ENCODE measurements at places on chromosomes 4 and X.

GRCh38 chr4:150115851-150116250 lies 37.6 kb downstream of the DCLK2 start:
- DNase-seq, result no peak

DNA sequence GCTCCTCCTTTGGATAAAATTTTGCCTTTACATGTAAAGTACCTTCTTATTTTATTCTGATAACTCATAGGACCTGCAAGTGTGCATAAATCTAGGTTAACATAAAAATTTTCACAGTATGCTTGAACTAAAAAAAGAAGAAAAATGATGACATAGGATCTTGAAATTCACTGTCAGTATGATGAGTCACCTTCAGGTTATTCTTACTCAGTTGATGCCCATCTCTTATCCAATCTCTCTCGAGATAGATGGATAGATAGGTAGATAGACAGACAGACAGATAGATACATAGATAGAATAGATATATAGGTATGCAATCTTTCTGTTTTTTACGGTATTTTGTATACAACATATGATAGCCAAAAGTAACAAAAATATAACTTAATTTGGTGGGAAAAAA lies 485.5 kb downstream of the NAF1 start:
- no peak for DNase-seq

GRCh38 chr4:26238426-26238777 lies 82.4 kb upstream of the RBPJ start:
- DNase-seq, result no peak

GRCh38 chrX:15675490-15675921 lies 10.9 kb upstream of the CLTRN start:
- peak; percentile 68 for DNase-seq

DNA sequence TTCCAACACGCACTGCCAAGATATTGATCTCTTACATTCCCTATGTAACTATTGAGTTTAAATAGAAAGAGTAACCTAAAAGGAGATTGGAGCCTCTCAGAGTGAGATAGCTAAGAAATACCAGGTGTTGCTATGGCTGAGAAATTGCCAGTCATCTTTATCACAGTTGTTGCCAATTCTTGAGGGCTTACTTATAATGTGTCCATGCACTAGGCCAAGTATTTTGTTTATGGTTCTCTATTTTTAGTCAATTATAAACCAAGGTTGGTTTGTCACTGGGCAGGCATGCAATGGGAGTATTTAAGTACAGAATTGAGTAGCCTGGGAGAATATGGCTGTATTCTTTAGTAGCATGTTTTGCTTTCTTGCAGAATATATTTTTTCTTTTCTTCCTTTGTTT lies 201.6 kb downstream of the TEX13A start:
- DNase-seq, result no peak

GRCh38 chrX:1026263-1027015 lies 186.0 kb downstream of the CRLF2 start:
- DNase-seq, result no peak

DNA sequence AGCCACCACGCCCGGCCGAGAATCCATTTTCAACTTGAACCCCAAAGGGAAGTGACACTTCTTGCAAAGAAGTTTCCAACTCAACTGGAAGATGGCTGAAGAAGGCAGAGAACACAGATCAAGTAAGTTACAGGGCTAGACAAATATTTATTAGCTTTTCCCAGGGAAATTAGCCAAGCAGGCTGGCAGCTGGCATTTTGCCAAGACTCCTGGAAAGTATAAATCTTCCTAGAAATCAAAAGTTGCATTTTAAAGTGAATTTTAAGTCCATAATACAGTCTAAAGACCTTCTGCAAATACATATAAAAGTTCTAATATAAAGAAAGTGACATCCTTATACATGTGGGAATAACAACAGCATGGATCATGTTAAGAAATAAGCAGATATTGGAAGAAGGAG lies 3.4 kb upstream of the MRPL1 start:
- DNase-seq, result no peak

GRCh38 chr4:39341075-39341725 lies 25.0 kb downstream of the RFC1 start:
- DNase-seq, result no peak

DNA sequence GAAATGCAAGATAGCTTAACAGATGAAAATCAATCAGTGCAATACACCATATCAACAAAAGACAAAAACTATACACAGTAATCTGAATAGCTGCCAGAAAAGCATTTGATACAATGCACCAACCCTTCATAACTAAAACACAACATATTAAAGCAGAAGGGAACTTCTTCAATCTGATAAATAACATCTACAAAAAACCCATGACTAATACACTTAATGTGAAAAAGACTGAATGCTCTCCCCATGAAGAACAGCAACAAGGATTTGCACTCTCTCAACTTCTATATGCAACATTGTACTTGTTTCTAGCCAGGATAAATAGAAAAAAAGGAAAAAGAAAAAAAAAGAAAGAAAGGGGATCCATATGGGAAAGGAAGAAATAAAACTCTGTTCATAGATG lies 139.7 kb downstream of the RBM47 start:
- no peak for DNase-seq

DNA sequence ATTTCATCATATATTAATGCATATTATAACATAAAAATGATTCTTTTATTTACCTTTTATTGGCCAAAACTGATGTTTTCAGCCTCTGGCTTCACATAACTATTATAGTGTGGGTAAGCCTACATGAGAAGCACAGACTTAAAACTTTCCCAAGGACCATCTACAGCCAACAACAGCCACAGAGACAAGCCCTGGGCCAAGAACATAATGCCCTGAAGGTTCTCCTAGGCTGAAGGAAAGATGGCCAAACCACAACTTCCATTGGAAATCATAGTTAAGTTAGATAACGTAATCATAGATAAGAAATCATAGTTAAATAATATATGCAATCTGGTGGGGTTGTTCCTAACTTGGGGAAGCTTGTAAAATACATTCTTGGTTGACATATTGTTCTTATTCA lies 280.0 kb upstream of the EMCN start:
- no peak for DNase-seq

DNA sequence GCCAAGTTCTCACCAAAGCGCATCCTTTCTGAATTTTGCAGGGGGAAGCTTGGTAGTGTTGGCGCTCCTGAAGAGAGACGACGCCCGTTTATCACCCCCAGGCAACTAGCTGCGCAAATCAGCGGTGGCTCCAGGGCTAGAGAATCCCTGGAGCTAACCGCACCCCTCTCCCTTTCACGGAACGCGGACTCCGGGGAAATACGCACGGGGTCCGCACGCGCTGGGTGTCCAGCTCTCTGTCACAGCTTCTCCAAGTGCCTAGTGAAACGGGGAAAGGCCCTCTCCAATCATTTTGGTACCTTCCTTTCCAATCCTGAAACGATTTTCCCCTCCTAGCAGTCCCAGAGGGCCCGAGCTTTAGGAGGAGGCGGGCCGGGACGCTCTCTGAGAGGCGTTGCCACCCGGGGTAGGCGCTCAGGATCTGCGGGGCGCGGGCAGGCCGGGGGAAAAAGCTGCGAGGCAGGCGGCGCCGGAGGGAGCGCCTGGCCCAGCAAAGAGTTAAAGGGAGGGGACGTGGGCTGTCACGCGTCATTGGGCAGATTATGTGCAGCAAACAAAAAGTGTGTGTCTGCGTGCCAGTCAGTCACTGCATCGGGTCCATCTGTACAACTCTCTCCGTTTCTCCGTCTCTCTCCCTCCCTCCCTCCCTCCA lies at the start of gene PRDM8:
PRDM8 (plus strand) TSS at position 582 of the 652 bp plus-strand sequence. CDS start 2,578 bp downstream, outside the sequence.
- DNase-seq, result no peak

DNA sequence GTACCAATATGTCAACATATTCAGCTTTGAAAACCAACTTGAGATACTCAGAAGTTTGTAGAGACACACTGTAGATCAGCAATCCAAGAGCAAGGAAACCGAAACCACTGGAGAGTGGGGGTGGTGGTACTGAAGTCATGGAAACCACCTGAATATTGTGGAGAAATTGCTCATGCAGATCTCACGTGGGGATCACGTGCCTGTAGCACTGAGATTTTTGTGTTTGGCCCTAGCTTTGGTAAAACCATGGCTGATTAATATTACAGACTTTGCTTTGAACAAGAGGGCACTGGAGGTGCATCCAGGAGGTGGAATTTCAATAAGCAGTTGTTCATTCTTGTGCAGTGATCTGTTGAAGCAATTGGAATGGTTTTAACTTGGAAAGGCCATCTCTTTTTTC lies 47.2 kb downstream of the GBA3 start:
- no peak for DNase-seq

DNA sequence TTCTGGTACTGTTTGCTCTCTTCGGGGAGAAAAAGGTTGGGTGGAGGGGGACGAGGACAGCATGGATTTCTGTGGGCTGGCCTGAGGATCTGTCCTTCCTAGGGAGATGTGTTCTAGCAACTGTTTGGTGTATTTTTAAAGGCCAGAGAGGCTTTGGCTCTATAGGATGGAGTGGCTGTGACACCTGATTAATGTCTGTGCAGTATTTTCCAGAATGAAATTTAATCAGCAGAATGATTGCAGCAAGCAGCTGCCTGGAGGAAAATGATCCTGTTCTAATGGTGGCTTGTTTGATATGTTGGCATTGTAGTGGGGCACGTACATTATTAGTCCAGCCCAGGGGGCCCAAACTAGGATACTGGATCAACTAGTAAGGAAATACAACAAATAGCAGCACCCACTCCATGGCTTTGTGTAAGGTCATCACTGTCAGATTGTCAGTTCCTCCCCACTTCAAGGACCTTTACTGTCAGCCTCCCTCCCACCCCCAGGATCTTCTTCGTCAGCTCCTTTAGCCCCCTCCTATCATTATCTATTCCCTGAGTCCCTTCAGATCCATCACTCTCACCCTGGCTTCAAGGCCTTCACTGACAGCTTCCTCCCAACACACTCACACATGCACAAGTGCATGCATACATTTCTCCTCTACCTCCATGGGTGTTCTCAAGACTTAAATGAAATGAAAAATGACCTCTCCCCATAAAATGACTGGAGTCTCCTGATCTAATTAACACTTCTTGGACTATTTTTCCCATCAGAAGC lies 10.4 kb upstream of the TMEM255A start:
- no peak for DNase-seq

GRCh38 chr4:182807346-182807745 lies 109.8 kb downstream of the DCTD start:
- DNase-seq, result no peak

DNA sequence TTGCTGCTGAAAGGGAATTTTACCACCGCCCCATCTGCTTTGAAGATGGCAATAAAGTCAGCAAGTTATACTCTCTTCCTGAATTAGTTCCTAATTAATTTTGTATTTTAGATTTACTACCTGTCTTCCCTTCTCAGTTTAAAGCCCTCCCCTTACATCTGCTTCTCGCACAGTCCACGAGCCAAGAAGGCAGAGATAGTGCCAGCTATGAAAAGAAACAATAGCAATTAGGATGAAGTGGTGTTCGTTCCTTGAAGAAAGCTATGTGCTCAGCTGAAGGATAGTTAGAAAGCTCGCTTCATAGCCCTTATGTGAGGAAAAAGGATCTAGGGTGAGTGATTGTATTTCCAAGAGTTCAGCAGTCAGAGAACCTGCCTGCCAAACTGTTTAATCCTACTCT lies 1678.8 kb upstream of the TENM3 start:
- DNase-seq, result no peak

Data from T1000 (cell line).